ENCODE measurements at places on chromosomes 16 and 17.

- DNase-seq: no peak
Observed at GRCh38 chr17:7423679-7424078, 1.7 kb upstream of the SPEM2 start.

- DNase-seq: no peak
Observed at GRCh38 chr17:63785556-63785955, 11.6 kb downstream of the DDX42 start.

- no peak for DNase-seq
Observed at GRCh38 chr16:87129771-87130170, 187.4 kb downstream of the C16orf95 start.

- no peak for DNase-seq
Observed at GRCh38 chr17:1779571-1780131, 17.8 kb downstream of the SERPINF1 start.

GRCh38 chr16:78796221-78796866 lies 696.9 kb downstream of the WWOX start:
- peak; percentile 64 for DNase-seq

GRCh38 chr17:30267625-30268024 lies 24.1 kb downstream of the BLMH start:
- DNase-seq: no peak

GRCh38 chr16:8583199-8583598 lies 7.1 kb downstream of the TMEM114 start:
- no peak for DNase-seq

- no peak for DNase-seq
Observed at GRCh38 chr16:68972720-68973119, 129.4 kb downstream of the TANGO6 start.

DNA sequence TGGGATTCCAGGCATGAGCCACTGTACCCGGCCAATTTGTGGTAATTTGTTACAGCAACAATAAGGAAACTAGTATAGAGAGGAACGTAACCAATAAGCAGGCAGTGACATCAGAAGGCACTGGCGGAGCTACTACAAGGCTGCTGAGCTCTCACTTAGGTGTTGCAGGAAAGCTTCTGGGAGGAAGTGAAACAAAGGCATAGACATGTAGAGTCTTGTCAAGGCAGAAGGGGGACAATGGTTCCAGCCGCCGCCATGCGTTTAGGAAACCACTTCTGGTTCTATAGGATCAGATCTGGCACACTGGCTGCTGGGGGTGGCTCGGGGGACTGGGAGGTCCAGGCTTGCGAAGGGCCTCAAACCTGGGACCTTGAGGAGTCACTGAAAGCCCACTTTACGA lies 9.4 kb upstream of the CPSF4L start:
- no peak for DNase-seq

- no peak for DNase-seq
Observed at GRCh38 chr16:25978218-25978617, 286.5 kb downstream of the HS3ST4 start.

DNA sequence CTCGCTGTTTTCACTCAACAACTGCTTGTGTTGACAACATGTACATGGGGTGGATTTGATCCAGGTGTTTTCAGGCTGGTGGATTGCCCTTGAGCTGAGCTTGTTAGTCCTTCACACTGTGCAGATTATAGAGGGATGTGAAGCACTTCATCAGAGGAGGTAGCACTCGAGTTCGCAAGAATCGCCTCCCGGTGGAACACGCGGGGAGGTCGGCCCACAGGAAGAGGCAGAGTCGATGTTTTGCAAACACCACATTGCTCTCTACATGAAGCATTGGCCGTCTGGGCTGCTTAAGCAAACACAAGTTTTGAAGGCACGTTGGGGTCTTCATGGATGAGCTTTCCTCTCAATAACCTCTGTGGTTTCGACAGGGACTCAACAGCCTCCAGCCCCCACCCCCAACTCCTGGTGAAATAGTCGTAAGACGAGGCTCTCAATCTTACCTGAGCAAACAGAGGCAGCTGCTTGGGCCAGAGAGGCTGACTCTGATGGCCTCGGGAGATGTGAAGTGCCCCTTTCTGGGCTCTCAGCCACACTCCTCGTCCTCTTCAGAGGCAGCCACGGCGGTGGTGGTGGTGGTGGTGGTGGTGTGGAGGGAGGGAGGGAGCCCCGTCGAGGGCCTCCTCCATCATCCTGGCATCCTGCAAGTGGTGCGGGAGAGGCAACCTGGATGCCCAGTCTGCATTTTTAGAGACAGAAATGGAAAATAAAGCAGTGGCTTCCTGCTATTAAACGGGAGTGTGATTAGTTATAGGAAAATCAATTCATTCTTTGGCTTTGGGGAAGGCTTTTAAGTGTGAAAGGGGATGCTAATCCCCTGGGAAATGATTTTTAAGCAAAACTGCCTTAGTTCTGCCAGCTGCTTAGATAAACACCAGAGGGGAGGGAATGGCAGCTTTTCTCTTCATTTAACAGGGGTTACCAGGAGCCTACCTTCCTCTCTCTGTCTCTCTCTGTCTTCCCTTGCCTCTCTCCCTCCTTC lies 552.5 kb upstream of the EEF2KMT start:
- DNase-seq: no peak

- no peak for DNase-seq
Observed at GRCh38 chr16:57508035-57508425, 21.7 kb upstream of the DOK4 start.

GRCh38 chr16:66381585-66382170 lies 15.2 kb downstream of the CDH5 start:
- DNase-seq: no peak

- no peak for DNase-seq
Observed at GRCh38 chr16:57748596-57748995, 13.0 kb downstream of the KATNB1 start.

- peak; percentile 61 for DNase-seq
Observed at GRCh38 chr17:83180996-83181481, 101.6 kb downstream of the METRNL start.

DNA sequence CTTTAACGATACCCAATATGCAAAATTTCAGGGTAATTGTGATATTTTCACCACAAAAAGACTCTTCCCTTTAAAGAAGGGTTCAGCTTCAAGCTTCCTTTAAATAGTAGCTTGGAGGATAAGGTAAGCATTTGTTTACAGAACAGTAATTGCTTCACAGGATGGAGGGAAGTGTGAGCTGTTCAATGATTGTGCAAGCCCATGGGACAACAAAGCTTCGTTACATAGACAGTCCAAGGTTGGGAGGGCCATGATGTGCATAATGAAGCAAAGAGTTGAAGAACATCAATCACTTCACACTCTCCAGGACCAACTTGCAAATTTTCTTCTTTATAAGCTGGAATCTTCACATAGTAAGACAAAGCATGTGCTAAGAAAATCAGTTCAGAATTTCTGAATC lies 145.0 kb upstream of the ASIC2 start:
- no peak for DNase-seq

DNA sequence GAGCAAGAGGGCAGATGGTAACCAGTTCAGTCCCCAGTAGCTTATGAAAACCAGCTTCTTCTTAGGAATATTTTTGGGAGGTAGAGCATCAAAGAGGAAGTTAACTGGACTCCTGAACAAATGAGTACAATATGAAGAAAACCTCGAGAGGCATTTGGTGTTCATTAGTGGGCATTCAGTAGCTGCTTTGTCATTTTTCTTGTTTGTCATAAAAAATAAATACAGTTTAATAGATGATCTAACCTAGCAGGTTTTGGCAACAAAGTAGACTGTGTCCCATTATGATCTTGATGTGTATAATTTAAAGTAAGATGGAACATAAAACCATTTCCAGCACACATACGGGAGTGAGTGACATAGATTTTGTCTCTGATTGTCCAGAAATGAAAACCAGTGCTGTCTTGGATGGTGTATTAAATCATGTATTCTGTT lies 173.1 kb downstream of the HS3ST3A1 start:
- no peak for DNase-seq

DNA sequence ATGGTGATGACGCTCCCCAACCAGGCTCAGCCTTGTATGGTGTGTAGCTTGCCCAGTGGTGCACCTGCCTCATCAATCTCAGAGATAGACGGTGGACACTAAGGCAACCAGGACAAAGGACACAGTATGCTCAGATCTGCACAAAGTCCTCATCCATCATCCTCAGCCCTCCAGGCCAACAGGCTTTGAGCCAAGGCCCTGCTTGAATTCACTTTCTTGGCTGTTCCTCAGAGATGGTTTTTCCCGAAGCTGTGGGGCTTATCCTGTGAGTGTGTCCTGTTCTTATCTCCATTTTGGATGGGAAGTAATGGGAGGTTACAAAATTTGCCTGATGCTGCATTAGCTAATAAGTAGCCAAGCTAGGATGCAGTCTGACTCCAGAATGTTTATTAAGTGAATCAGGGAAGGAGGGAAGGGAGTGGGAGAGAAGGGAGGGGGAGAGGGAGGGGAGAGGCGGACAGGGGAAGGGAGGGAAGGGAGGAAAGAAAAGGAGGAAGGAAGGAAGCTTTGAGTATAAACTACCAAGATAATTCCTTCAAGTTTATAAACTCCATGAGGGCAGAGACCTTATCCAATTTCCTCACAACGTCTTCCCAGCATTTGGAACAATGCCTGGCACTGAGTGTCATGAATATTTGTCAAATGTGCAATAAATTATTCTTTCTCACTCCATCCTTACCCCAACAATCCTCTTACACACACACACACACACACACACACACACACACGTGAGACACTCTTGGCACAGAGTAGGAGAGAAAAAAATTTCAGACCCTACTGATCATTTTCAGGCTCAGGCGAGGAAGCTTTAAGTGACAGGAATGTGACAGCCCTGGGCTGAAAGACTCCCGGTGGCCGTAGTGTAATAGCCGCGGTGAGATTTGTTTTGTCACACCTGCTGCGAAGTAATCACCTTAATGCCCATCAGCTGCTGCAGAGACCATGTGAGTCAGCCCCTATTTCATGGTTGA lies 84.3 kb downstream of the BMERB1 start:
- DNase-seq: no peak

DNA sequence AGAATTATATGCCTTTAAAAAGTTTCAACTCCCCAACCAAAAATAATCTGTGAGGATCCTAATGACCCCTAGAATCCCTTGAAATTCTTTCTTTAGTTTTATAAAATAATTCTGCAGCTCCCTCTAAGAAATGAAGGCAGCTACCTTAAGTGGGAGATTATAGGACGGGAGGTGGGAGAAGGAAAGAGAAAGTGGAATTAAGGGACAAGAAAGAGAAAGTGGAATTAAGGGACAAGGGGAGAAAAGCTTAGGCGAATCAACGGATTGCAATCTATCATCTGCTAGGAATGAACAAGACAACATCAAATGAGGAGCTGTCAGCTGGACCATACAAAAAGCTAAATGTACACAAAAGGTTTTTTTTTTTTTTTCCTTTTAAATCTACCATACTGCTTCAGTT lies 262.0 kb downstream of the ZFHX3 start:
- no peak for DNase-seq
